Head of caudate nucleus (tissue), 42 donors: ENCODE measurements at places on chromosomes 3 and 15.

GRCh38 chr3:97665896-97666295 lies 98.7 kb upstream of the ARL6 start:
- DNase-seq: no peak

DNA sequence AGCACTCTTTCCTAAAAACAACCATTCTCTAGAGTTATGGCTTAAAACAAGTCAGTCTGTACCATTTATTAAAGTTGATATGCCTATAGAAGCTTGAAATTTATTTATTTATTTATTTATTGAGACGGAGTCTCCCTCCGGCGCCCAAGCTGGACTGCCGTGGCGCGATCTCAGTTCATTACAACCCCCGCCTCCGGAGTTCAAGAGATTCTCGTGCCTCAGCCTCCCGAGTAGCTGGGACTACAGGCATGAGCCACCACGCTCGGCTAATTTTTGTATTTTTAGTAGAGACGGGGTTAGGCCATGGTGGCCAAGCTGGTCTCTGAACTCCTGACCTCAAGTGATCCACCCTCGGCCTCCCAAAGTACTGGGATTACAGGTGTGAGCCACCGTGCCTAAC lies 1.5 kb upstream of the TTC14 start:
- no peak for DNase-seq

DNA sequence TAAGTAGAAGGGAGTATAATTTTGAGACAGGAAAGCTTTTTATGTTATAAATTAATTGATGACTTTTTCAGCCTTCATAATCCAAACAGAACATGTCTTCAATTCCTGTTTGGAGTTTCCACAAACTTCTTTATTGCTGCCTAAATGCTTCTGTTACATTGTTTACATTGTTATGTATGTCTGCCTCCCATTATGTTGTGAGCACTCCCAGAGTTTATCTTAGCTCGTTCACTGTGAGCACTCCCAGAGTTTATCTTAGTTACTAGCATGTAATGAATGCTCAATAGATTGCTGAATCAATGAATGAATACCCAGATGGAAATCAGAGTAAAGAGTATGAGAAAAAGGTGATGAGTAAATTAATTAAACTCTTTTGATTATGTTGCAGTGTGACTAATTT lies 1178.0 kb downstream of the ROBO1 start:
- DNase-seq: no peak

GRCh38 chr3:57221883-57222282 lies 5.6 kb upstream of the APPL1 start:
- no peak for DNase-seq

- no peak for DNase-seq
These were observed 3.2 kb upstream of the RARRES1 start for GRCh38 chr3:158735296-158736033.

DNA sequence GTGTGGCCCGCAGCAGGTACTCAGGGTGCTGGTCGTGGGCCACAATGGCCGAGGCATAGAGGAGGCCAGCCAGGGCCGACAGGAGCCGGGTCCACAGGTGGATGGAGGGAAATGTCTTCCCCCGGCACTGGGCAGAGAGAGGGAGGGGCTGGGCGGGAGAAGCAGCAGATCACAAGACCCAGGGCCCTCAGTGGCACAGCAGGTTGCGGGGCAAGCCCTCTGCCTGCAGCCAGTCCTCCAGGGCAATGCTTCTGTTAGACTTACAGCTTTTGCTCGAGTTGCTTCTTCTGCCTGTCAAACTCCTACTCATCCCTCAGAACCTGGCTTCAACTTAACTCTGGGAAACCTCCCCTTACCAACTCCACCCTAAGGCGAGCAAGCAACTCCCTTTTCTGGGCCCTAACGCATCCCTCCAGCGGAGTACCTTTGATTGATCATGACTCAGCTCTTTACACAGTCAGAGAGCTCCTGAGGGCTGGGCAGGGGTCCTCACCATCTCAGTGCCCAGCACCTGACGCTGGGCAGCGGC lies 16.0 kb downstream of the TMEM44 start:
- DNase-seq: no peak

- no peak for DNase-seq
These were observed 89.9 kb downstream of the RASA2 start for GRCh38 chr3:141576744-141577052.

GRCh38 chr15:73050561-73051295 lies 1.5 kb upstream of the NEO1 start:
- no peak for DNase-seq

GRCh38 chr3:66729687-66730393 lies 229.0 kb upstream of the LRIG1 start:
- DNase-seq: no peak

DNA sequence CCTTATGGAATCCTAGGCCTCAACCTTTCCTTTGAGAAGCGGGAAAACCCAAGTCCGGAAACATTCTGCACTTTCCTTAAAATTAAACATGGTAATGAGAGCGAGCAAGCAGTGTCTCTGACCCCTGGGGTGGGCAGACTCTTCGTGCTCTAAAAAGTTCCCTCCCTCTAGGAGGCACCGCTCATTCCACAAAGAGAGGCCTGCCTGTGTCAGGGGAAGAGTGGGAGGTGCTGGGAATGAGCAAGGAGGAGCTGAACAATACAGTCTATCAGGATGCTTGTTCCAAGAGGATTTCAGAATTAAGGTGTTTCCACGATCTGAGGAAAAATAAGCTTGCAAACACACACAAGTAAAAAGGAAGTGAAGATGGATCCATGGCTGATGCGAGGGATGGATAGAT lies 6.0 kb upstream of the RLBP1 start:
- no peak for DNase-seq

DNA sequence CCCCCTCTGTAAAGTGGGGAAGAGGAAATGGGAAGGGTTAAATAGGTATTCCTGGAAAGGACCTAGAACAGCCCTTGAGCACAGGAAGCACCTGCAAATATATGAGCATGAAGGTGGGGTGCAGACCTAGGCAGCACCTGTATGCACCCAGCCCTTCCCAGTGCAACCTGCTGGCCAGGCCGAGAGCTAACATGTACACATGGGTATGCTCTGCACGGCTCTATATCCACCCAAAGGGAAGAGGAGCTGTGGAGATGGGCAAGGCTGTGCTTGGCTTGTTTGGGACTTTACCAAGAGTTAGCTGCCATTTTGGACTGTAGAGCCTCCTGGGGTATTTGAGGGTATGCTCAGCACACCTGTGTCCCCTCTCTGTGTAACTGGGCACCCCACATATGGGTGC lies 171.2 kb downstream of the KLF13 start:
- DNase-seq: no peak

GRCh38 chr15:85639752-85640381 lies 154.9 kb downstream of the KLHL25 start:
- DNase-seq: no peak

GRCh38 chr15:57565311-57565710 lies 26.4 kb upstream of the MYZAP start:
- DNase-seq: no peak

- DNase-seq: no peak
These were observed 47.5 kb downstream of the DNASE1L3 start for GRCh38 chr3:58163234-58163633.

- no peak for DNase-seq
These were observed 356.9 kb upstream of the RBMS3 start for GRCh38 chr3:28923994-28924393.

DNA sequence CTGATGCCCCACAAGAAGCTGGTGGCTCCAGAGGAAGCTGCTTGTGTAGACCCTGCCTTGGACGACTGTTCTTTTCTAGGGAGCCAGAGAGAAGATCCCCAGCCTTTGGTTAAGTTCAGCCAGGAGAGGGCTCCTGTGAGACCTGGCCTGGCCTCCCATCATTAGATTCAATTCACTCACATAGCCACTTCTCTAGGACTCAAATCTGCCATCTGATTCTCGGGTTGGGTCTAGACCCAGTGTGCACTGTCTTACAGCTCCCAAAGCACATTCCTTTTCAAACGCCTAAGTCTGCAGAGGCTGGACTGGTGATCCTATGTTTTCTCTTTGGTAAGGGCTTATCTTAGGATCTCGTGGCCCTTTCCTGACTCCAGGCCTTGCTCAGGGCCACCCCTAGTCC lies 81.7 kb upstream of the NPHP3 start:
- no peak for DNase-seq

GRCh38 chr15:37926136-37926535 lies 8.3 kb upstream of the TMCO5A start:
- DNase-seq: no peak

GRCh38 chr3:156657862-156658731 lies 16.3 kb upstream of the TIPARP start:
- no peak for DNase-seq

DNA sequence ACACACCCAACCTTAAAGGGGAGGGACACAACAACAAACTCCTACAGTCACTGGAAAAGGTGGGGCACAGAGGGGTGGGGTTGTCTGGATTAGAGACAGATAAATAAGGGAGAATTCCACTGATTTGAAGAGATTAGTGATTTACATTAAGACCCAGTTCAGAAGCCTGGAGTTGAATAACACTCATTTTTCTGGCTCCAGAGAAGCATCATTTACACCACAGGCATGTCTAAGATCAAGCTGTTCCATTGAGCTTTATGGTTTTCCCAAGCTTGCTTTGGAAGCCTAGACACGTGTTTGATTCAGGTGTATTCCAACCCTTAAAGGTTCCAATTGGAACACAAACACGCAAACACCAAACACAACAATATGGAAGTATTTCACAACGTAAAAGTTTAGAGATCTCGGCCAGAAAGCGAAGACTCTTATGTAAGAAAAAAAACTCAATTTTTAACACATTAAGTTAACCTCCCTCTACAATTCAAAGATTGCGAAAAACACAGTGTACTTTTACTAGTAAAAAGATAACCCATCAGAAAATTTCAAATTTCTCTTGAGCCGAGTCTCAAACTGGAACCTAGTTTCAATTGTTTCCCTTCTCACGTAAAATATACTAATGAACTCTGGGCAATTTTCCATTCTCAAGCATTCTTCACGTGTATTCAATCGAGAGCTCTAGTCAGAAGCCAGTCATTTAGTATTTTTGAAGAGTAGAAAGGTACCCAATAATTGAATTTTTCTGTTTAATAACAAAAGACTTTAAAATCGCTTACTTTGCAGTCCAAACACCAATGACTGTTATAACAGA lies 2.1 kb downstream of the TRA2B start:
- DNase-seq: no peak

GRCh38 chr15:73226093-73226814 lies 142.5 kb downstream of the HCN4 start:
- no peak for DNase-seq

DNA sequence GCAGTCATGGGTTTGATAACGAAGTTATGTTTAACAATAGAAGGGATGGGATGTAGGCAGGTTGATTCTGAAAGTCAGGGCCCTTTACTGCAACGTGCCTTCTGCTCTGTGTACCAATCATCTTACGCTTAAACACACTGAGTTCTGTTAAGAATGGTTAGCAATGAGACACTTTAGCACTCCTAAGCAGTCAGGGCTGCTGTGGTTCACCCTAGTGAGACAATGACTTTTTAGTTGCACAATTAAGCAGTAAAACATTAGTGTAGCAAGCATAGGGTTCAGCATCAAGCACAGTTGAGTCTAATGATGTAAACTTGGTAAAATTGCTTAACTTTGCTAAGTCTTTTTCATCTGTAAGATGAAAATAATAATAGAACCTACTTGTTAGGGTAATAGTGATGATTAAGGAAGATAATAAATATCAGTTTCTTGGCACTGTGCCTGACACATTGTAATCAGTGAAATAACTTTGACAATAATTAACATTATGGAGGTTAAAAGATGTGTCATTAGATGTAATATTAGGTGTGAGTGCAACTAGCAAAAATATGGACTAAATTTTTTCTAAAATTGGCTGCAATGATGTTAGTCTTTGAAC lies 484.2 kb upstream of the THBS1 start:
- no peak for DNase-seq

- DNase-seq: no peak
These were observed 24.8 kb downstream of the CACNA1D start for GRCh38 chr3:53519065-53519709.

DNA sequence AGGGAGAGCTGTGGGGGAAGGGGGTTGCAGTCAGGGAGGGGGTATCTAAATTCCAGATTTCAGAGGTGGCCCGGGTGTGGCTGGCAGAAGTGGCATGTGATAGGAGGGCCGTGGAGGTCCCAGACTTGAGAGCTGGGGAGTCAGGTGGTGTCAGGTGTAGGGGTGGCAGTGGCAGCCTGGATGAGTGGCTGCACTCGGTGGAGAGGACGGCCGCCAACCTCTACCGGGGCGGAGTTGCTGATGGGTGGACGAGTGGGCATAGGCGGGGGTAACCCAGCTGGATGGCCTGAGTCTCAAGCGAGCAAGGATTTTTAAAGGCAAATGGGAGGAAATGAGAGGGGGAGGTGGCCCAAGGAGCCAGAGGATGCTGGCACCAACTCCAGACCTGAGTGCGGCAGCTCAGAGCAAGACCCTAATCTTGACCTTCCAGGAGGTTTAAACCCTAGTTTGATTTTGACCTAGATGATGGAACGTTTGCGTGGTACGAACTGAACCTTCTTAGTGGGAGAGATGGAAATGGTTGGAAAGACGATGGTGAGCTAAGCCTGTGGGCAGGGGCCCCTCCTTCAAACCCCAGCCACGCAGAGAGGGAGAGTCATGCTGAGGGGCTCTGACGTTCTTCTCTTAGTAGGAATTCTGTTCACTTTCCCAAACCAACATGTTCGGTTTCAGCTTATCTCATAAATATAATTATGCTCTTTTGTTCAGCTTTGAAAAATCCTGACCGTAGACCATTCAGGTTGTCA lies 8.0 kb downstream of the TRAK1 start:
- DNase-seq: no peak

GRCh38 chr15:90400759-90401314 lies 12.8 kb downstream of the IQGAP1 start:
- DNase-seq: no peak

DNA sequence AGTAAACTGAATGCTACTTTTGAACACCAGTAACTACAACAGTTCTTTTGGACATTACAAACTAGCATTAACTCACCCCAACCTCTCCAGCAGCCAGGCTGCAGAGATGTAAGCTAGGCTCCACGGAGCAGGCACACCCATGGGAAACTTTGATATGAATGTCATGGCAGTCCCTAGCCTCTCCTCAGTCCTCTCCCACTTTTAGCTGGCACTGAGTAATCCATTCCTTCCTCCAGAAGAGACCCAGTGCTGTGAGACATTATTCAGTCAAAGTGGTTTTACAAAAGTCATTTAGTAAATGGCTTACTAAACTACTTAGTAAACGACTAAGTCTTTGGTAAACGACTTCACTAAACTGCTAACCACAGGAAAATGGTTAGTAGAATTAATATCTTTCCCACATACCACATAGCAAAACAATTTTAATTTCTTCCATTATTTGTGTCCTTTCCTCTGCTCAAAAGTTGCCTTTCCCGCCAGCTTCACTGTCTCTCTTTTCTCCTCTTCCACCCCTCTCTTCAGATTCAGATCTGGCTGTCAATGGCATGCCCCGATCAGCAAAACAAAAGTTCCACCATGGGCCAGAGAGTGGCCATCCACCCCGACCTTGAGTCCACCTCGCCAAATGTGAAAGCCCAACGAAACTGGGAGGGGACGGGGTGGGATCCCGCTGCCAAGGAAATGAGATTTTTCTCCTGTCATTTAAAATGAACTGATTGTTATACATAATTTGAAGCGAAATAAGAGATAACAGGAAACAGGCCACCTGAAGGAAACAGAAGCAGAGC lies 67.5 kb upstream of the TJP1 start:
- DNase-seq: no peak
